ENCODE measurements at places on chromosomes 5 and 9. TPM values are rescaled to one million over a fixed set of nuclear protein-coding genes. Genes with fewer than 3 reads are reported as not detected.

Gene PCDHB10
- total RNA-seq: under 0.01 TPM

Gene CDH10
- total RNA-seq: 0.15 TPM

Gene DOK3
- total RNA-seq: 0.55 TPM

Gene PKD2L2
- not detected for total RNA-seq

Gene SEMA6A
- total RNA-seq: 0.11 TPM

Gene MRRF
- 39.8 TPM for total RNA-seq

Gene LCN1
- not detected for total RNA-seq

Gene IL3
- total RNA-seq: not detected

Data from hair follicular keratinocyte (primary cell).